Stimulated activated CD4-positive, alpha-beta T cell treated with anti-CD3 and anti-CD28 coated beads, Interleukin-1b, Interleukin-23, amount 100 ng/mL, for 1 hour (primary cell): ENCODE measurements at places on chromosomes 1 and 21.

GRCh38 chr21:39003982-39004633 lies 179.1 kb downstream of the PSMG1 start:
- no peak for DNase-seq

DNA sequence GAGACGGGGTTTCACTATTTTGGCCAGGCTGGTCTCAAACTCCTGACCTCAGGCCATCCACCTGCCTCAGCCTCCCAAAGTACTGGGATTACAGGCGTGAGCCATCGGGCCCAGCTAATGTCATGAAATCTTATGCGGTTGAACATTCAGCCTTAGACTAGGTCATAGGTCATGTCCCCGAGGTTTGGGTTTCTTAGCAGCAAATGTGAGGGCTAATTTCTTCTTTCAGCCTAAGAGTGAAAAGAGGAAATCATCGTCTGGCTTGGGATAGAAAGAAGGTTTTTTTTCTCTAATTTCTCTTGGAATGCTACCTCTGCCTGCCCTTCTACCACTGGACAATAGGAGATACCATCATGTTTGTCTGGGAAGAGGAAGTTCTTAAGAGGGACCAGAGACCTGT lies 18.0 kb upstream of the PIK3CD start:
- no peak for DNase-seq

DNA sequence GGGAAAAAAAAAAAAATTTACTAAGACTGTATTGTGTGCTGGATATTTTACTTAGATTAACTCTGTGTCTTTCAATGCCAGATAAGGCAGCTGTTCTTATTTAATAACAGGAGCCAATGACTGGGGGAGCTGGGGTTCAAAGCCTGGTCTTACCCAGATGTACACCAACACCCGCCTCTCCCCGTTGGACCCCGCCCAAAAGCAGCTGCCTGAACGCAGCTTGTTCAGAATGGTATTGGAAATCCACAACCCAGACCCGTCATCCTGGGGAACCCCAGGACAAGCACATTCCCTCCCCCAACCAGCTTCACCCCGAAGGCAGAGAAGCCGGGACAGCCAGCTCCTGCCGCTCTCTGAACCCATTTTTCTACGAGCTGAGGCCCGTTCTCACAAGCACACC lies 113.6 kb upstream of the TMPRSS2 start:
- no peak for DNase-seq

- no peak for DNase-seq
Measured at GRCh38 chr1:145979746-145980456, 15.4 kb downstream of the POLR3GL start.

- DNase-seq: no peak
Measured at GRCh38 chr1:244118109-244118761, 67.2 kb downstream of the ZBTB18 start.

DNA sequence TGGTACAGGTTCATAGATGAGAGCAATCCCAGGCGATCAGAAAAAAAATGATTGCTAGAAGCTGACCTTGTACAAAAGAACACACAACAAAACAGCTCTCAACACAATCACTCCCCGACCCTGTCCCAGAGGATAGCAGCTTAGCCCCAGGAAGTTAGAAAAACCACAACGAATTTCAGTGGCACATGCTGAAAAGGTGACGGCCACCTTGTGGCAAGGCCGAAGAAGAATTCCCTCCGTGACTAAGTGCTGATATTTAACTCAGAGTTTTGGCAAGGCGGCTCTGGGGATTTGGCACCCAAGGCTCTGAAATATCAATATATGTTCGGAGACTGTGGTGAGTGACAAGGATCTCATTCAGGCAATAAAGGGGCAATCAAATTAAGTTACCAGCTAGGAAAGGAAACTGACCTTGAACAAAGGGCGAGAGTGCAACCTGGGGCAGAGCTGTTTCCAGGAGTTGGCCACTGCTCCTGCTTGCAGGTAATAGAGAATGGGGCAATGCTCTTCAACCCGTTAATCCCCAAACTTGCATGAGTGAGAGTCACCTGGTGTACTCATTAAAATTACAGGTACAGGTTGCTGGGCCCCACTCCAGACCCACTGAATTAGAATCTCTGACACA lies 96.2 kb downstream of the BEND5 start:
- no peak for DNase-seq

DNA sequence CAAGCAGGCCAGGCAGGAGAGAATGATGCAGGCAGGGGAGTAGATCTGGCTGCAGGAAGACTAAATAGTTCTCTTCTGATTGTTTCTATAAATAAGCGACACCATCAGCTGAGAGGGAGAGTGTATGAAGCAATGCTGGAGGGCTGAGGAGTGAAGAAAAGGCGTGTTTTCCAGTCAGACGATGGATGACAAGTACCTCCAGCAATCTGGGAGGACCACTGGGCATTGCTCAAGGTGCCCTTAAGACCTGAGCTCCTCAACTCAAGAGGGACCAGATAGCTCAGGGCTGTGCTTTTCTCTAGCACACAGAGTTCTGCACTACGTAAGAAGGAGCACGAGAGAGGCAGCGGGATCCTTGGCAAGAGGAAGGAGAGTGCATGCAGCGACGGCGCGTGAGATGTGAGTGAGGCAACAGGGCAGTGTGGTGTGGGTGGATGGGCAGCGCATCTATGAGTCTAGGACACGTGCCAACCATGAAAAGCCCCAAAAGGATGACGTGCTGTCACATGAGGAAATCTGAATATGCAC lies 36.0 kb downstream of the PABPC4 start:
- no peak for DNase-seq

GRCh38 chr1:204731509-204731908 lies 46.0 kb upstream of the LRRN2 start:
- no peak for DNase-seq

GRCh38 chr1:226827458-226827857 lies 43.0 kb upstream of the PSEN2 start:
- DNase-seq: no peak

DNA sequence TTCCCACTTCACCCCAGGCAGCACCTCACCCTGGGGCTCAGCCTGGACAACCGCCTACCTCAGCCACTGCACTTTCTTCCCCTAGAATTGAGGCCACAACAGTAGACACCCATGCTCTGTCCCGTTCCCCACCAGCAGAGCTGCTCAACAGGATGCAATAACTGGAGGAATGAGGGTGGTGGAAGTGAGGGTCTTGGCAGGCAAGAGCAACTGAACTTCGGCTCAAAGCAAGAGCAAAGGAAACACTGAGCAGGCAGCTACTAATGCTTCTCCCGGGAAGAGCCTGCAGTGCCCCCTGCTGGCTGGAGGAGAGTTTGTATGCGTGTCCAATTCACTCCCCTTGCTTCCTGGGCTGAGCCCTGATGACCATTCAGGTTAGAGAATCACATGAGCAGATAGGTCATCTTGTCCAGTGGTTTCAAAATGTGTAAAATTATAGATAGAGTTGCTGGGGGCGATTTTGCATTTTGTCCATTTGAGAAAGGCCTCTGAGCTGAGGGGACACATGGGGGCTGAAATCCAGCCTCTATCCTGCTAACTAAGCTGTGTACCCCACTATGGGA lies 13.9 kb downstream of the NT5C1A start:
- peak; percentile 43 for DNase-seq

DNA sequence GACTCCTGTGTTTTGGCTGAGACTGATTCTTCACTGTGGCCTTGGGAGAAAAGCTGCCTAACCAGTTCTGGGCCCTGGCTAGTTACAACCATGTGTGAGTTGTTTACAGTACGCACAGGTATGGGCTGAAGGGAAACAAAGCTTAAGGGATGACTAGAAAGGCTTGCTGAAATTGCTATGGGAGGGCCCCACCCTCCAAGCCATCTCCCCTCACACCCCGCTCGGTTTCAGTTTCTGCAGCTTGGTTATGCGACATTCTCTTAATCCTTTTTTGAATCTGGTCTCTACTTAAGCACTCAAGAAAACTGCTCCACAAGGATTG lies 43.1 kb downstream of the PBX1 start:
- no peak for DNase-seq

DNA sequence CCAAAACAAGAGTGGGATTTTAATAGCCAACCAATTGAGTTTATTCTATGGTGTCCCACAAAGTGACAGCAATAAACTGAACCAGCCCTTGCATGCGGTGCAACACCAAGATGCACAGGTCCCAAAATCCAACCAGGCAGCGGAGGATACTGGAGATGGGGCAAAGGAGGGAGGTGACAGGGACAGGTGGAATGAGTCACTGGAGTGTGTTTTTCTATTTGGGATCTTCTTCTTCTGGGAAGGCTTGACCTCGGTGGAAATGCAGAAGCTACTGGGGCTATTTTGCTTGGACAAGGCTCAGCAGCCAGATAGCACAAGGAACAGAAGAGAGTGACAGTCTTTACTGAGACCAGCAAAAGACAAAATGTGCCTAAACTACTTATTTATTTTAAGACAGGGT lies 97.5 kb downstream of the PLXNA2 start:
- DNase-seq: no peak

GRCh38 chr1:56235909-56236510 lies 343.4 kb downstream of the PLPP3 start:
- DNase-seq: no peak

GRCh38 chr1:64623750-64624191 lies 121.1 kb upstream of the RAVER2 start:
- DNase-seq: no peak

DNA sequence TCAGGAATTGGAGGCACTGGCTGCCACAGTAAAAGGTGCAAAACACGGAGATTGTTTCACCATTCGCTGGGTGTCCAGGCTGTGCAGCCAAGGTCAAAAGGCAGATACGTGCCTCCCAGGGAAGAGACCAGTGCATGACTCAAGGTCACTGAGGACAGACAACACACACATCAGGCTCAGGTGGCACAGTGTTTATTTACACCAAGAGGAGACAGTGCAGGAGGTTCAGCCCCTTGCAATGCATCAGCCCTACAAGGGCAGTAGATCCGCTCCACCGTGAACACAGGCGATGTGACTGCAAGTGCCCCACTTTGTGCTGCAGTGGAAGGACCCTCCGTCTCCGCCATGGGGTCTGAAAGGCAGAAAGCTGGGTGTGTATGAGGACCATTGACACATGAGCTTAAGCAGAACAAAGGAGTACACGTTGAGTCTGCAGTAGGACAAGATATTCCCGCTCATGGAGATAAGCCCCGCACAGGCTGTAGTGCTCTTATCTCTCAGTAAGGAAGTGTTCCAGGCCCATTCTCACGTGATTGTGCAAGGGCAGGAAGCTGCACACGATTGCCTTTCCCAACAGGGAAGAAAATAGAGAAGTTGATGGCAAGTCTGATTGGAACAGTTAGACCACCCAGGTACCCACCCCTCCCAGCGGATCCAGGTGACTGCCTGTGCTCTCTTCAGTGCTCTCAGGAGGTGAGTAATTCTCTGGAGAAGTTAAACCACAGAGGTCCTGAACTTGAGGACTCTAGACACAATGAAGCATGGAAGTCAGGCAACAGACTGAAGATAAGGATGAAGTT lies 37.5 kb upstream of the QSOX1 start:
- no peak for DNase-seq

DNA sequence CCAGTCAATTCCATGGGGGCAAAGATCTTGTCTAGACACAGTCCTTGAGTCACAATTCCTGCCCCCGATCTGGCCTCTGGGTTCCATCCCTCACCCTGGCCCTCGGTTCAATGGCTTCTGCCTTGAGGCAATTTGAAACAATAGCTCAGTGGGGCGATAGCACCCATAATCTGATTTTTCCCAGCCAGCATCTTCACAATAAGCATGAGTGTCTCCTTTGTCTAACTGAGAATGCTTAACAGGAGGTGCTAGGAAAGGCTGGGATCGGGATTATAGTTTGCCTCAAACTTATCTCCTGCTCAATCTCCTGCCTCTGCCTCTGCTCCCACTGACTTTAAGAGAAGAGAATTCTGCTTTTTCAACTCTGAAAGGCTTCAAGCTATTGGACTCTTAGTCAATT lies 293.9 kb upstream of the PROX1 start:
- DNase-seq: no peak

- DNase-seq: no peak
Measured at GRCh38 chr1:61523893-61524605, 200.9 kb downstream of the TM2D1 start.

- DNase-seq: no peak
Measured at GRCh38 chr1:198056255-198056654, 100.5 kb upstream of the NEK7 start.

GRCh38 chr1:235642011-235642942 lies 7.3 kb downstream of the GNG4 start:
- peak; percentile 36 for DNase-seq

DNA sequence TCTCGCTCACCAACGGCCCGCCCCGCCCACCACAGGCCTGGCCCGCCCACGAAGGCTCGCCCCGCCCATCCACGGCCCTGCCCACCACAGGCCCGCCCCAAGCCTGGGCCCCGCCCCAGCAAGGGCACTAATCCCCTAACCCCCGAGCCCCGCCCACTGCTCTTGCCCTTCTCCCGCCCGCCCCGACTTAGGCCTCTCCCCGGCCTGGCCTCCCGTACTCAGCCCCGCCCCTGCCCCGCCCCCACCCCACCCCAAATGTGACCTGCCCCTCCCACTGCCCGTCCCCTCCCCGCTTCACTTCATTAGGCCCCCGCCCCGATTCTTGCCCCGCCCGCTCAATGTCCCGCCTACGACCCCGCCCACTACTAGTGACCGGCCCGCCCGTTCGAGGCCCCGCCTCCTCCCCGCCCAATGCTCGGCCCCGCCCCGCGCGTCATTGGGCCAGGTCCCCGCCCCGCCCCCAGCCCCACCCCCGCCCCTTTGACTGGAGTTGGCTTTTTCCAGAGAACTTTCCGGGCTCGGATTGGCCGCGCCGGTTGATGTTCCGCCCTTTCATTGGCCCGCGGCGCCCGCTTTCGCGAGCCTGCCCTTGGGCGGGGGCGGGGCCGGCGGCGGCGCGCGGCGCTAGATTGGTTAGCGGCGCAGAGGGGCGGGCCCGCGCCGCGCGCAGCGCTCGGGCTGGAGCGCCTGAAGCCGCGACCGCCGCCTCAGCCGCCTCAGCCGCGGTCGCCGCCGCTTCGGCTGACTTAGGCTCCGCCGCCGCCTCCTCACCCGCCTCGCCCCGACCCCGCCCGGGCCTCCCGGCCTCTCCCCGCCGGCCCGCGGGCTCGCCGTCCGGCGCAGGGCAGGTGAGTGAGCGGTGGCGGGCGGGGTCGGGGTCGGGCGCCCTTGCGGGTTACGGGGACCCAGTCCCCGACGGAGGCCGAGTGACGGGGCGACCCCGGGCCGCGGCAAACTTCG lies at the start of gene PCBP3:
Gene PCBP3, plus strand, starts transcription at position 705 of the 960 bp plus-strand sequence. CDS start 206,361 bp downstream, outside the sequence.
- peak; percentile 95 for DNase-seq

DNA sequence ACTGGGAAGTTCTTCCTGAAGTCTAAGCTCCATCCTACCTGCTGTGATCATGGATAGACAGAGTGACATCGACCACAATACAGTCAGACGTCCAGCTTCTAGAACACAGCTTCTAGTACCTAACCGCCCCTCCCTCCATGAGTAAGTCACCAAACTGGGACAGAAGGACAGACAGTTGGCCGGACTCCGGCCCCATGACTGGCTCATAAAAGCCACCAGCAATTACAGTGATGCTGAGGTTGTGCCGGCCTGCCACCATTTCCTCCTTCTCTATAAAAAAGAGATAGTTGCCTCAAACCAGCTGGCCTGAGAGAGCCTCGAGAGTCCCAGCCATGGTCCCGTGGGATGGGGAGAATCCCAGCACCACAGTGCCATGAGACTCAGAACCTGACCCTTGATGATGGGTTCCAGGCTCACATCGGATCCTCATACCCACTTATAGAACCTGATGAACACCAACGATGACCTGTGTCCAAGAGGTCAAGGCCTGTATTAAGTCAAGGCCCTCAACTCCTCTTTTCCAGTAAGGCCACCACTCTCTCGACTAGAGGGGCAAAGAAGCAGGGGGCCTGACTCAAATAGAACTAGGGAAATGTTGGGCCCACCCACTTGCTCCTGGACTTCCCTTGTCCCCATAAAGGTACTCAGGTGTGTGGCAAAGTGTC lies 3.4 kb downstream of the MEF2D start:
- DNase-seq: no peak

GRCh38 chr1:65372557-65372956 lies 47.9 kb upstream of the LEPR start:
- DNase-seq: no peak

GRCh38 chr1:86430376-86430775 lies 6.4 kb downstream of the CLCA2 start:
- DNase-seq: no peak
